ENCODE measurements at places on chromosomes 11 and 22. TPM values are rescaled to one million over a fixed set of nuclear protein-coding genes. Genes with fewer than 3 reads are reported as not detected.
A peak's percentile ranks its signal among the peaks of the same experiment; 100 is the strongest.

Gene MAPK8IP2
- 0.53 TPM for total RNA-seq

Gene P2RX6
- 0.28 TPM for total RNA-seq

Gene RCN1
- 34.5 TPM for total RNA-seq

Gene SEZ6L
- 0.03 TPM for total RNA-seq

Gene ACRV1
- total RNA-seq = not detected

Gene OR51B5
- total RNA-seq = 0.15 TPM

Gene RAB39A
- total RNA-seq = 0.58 TPM

Gene CALCA
- total RNA-seq = 0.73 TPM

Gene MACROD1
- 35.2 TPM for total RNA-seq

Gene ZP1
- not detected for total RNA-seq

Gene PLEKHB1
- total RNA-seq = 1.3 TPM

Gene OR52A1
- total RNA-seq = not detected

Gene MS4A6A
- total RNA-seq = 37.7 TPM

Gene CCDC15
- total RNA-seq = 0.48 TPM

DNA sequence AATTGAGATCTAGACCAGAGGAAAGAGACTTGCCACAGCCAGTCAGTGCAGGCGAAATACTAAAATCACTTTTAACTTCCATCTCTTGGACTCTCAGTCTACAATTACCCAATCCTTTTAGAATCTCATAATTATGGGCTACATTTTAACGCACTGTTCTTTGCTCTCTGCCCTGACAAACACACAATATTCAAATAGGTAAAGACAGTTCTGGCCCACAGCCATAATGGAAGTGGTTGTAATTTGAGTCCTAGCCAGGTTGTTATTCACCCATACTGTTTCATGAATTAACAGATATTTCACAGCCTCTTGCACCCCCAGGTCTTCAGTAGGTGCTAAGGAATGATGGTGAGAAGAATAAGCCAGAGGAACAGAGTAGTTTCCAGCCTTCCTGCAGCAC is 830 bp downstream of the C11orf97 start:
- peak; percentile 50 for DNase-seq

- peak; percentile 22 for DNase-seq
These were observed 29.7 kb upstream of the CACNG2 start for GRCh38 chr22:36733271-36733670.

- DNase-seq = no peak
These were observed 845.3 kb downstream of the FAM181B start for GRCh38 chr11:81888391-81888790.

DNA sequence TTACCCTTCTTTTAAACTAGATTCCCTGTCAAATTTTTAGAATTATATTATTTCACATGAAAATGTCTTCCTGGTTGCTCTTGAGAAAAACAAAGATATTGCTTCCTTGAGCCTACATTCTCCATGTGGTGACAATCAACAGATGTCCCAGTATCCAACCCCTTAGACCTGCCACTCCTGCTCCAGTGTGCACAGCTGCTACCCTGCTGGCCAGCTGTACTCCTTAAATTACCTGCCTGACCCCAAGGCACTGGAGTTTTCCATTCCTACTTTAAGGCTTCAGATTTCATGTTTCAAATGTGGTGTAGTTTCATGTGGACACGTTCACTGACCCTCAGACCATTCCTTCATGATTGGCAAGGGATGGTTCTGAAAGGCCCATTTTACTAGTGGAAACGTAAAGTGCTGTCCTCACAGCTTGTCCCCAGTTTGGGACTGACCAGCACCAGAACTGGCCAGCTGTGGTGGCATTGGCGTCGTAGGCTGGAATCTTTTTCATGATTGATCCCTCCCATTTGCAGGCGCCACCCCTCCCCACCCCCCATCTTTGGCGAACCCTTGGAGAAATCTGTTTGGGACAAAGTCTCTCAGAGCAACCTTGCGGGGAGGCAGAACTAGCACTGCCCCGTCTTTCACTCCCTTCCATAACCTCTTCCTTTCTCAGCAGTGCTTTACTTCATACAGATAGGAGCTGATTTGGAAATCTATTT is 123.5 kb downstream of the DBX1 start:
- DNase-seq = peak; percentile 60

GRCh38 chr11:45423036-45423435 is 136.9 kb upstream of the SYT13 start:
- no peak for DNase-seq

- DNase-seq = no peak
These were observed 108.8 kb downstream of the BCR start for GRCh38 chr22:23289130-23289503.

DNA sequence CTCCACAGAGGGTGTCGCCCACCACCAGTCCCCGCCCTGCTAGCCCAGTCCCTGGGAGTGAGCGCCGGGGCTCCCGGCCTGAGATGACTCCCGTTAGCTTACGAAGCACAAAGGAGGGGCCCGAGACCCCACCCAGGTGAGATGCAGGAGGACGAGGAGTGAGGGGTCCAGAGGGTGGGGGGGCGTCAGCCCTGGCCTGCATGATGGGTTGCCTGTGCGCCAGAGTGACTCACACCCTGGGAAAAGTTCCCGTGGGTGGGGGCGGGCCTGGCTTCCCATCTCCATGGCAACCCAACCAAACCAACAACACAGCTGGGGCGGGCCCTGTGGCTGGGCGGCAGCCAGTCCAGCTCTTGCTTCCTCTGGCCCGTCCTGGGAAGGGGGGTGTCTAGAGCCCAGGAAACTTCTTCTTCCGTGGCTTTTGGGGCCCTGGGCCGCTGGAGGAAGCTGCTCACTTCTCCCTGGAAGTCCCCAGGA is 4.5 kb downstream of the GAS2L1 start:
- peak; percentile 92 for DNase-seq

GRCh38 chr11:92707173-92707619 is 262.3 kb upstream of the MTNR1B start:
- DNase-seq = no peak

DNA sequence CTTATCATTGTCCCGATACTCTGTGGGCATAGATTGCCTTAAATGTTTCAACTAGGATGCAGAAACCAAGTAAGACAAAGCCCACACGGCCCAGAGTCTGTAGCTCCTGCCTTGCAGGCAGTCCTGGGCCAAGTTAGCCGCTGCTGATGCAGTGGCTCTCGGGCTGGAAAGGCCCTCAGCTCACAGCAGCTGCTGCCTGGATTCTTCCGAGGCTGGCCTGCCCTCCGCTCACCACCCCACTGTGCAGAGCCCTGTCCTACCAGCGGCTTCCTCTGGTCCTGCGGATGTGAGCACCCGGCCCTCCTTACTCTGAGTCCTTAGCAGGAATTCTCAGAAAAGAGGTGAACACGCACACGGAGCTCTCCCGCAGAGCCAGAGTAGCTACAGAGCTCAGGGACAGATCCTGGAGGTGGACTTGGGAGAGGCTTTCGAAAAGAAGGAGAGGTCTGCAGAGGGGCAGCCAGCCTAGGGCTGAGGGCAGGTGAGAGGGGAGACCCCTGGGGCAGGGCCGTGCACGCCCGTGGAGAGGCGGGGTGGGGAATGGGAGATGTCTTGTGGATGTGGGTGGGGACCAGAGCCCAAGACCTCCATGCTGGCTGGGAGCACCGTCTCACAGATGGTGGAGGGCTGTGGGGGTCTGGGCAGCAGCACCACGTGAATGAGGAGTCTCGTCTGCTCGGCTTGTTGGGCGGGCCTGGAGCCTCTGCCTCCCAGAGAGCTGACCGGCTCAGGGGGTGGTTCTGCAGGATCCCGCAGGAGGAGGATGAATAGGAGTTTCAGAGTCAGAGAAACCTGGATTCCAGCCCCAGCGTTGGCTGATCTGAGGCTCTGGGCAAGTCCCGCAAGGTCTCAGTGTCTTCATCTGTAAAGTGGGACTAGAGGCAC is 117.4 kb upstream of the B3GAT1 start:
- DNase-seq = peak; percentile 35

GRCh38 chr11:48020092-48020755 is 39.9 kb downstream of the PTPRJ start:
- DNase-seq = no peak

DNA sequence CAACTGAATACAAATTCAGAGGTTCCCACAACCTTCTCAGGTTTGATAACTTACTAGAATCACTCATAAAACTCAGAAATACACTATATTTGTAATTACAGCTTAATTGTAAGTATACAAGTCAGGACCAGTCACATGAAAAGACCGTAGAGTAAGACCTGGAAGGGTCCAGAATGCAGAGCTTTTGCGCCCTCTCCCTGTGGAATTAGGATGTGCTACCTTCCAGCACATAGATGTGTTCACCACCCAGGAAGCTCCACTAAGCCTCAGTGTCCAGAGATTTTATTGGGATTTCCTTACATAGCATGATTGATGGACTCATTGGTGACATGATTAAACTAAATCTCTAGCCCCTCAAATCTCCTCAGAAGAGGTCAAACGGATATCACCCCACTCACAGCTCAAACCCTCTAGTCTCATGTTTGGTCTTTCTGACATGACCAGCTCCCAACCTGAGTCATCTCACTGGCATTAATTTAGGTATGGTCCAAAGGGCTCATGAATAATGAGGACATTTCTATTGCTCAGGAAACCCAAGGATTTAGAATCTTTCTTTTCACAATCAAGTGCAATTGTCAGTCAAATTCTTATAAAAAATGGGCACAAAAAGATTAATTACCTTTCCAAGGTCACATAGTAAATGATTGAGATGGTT is 77.2 kb upstream of the UBASH3B start:
- DNase-seq = no peak

GRCh38 chr22:30640361-30640760 is 4.8 kb downstream of the SLC35E4 start:
- no peak for DNase-seq

DNA sequence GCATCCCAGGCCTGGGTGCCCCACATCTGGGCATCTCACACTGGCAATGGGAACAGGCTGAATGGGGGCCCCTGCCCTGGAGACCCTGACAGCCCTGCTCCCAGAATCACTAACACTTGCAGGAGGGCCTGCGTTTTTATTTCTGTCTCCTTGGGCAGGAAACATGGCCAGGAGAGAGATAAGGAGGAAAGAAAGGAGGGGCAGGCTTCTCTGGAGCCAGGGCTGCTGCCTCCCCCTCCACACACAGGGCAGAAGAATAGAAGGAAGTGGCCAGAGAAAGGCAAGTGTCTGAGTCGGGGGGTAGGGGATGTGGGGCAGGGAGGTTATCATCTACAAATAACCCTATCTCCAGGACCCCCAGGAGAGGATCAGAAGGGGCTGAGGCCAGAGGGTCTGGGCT is 25.5 kb upstream of the TSPAN18 start:
- no peak for DNase-seq

GRCh38 chr22:49289822-49290679 is 537.6 kb downstream of the BRD1 start:
- DNase-seq = no peak

DNA sequence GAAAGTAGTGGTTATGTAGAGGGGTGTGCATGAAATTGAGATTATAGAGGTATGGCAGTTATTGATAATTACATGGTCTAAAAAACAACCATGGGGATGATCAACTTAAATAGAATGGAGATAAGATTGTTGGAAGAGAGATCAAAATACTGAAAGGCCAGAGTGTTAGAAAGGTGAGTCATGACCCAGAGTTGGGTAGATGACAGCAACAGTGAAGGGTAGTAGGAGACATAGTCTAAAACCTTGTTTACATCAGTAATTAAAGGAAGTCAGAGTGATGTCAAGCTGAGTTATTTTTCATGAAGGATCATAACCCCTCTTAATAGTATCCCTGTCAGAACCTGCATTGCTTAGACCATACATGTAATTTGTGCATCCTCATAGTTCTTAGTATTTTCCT is 110.9 kb downstream of the ELP4 start:
- DNase-seq = no peak

- DNase-seq = no peak
These were observed 31.1 kb upstream of the DDI1 start for GRCh38 chr11:104005234-104005855.

- no peak for DNase-seq
These were observed 514.2 kb downstream of the NTM start for GRCh38 chr11:131884461-131885073.

- DNase-seq = no peak
These were observed 142.5 kb downstream of the C11orf91 start for GRCh38 chr11:33558097-33558496.

GRCh38 chr11:4699697-4700435 is 2.2 kb upstream of the OR51E2 start:
- DNase-seq = no peak

GRCh38 chr11:898540-899190 is 11.9 kb downstream of the CHID1 start:
- no peak for DNase-seq

GRCh38 chr11:4039011-4039410 is 55.6 kb upstream of the RRM1 start:
- no peak for DNase-seq

DNA sequence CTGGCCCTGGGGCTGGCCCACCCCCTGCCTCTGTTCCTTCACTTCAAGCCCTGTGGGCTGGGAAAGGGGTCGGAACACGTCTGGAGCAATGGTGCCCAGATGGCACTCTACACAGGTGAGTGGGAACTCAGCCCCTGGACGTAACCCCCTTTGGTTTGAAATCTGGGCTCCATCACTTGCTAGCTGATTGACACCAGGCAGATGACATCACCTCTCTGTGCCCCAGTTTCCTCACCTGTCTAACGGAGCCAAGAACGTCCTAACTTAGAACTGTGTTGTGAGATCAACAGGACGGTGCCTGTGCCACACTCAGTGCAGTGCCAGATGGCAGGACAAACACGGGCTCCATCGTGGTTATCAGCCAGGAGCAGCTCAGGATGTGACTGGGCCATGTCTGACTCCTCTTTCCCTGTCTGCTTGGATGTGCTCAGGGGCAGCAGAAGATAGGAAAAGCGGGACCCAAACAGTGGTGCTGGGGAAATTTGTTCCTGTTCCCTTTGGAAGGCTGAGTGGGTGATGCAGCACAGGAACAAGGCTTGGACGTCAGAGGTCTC is 24.4 kb downstream of the NPTXR start:
- DNase-seq = no peak

DNA sequence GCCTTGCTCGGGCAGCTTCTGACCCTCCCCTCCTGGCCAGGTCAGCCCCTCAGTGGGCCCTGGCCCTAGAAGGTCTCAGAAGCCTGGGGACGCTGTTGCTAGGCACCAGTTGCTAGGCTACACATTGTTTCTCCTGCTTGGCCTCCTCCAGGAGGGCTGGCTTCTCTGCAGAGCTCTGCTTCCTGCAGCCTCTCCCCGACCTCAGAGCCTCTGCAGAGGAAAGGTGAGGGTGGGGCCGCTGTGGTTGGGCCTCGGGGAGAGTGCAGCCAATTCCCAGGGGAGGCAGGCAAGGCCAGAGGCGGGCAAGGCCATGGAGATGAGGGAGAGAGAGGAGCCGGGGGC is 27.6 kb upstream of the LRRC10B start:
- no peak for DNase-seq

- DNase-seq = no peak
These were observed 122.1 kb downstream of the TRIM44 start for GRCh38 chr11:35784699-35785098.

GRCh38 chr11:14380947-14381561 is 22.1 kb upstream of the RRAS2 start:
- peak; percentile 89 for DNase-seq

- DNase-seq = no peak
These were observed 214.1 kb downstream of the FAM76B start for GRCh38 chr11:95575517-95575916.

- no peak for DNase-seq
These were observed 37.0 kb downstream of the MYO7A start for GRCh38 chr11:77165066-77165465.

GRCh38 chr11:19525276-19525675 is 187.4 kb upstream of the NAV2 start:
- no peak for DNase-seq
